ENCODE measurements at places on chromosomes 1 and 21. TPM values are rescaled to one million over a fixed set of nuclear protein-coding genes. Genes with fewer than 3 reads are reported as not detected.
A peak's percentile ranks its signal among the peaks of the same experiment; 100 is the strongest.

SMPDL3B gene
- total RNA-seq = 0.29 TPM

CLK2 gene
- total RNA-seq = 10.1 TPM

DNA sequence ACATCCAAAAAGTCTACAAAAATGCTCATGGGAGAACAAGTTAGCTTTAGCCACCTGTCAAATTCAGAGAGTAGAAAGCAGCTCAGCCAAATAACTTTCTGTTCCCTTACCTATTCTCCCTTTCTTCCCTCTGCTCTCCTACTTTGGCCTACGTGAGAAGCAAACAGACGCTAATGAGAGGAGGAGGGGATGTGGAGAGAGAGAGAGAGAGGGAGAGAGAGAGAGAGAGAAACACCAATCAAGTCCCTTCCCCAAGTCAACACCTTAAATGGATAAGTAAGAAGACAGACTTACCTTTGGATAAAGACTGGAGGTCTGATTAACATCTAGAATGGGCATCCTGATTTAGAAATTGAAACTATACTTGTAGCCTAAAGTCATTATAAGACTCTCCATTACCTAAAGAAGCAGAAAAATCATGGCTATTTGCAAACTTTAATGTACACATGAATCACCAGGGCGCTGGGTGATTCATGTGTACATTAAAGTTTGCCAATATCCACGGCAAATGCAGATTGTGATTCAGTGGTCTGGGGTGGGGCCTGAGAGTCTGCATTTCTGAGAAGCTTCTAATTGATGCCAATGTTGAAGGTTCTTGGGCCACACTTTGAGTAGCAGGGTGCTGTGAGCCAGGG lies 13.1 kb upstream of the DUSP12 start:
- H3K4me3 ChIP-seq = no peak overlapping the region
- no peaks in the 10 kb centered on the region for H3K36me3 ChIP-seq
- H3K27ac ChIP-seq = no peak overlapping the region
- no peak for DNase-seq

SH2D2A gene
- total RNA-seq = 0.73 TPM

GRCh38 chr1:108584428-108584856 lies 24.5 kb downstream of the EEIG2 start:
- H3K36me3 ChIP-seq = no peaks in the 10 kb centered on the region
- no peak overlapping the region for H3K4me3 ChIP-seq
- no peak overlapping the region for H3K27ac ChIP-seq
- DNase-seq = peak; percentile 31

DNA sequence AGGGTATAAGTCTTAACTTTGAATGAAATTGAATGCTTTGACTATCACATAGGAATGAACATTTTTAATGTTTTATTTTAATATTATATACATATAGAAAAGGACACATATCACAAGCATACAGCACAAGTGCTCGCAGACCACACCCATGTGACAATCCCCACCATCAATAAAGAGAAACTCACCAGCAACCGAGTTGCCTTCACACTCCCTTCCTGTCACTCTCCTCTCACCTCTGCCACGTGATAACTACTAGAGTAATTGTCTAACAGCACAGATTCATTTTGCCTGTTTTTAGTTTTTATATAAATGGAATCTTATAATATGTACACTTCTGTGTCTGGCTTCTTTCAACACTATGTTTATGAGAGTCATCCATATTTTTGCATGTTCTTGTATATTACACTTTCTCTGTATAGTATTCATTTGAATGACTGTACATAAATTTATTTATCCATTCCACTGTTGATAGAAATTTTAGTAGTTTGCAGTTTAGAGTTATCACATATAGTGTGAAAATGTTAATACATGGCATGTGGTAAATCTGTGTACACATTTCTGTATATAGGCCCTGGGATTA lies 304.9 kb upstream of the DUSP10 start:
- H3K27ac ChIP-seq = no peak overlapping the region
- no peaks in the 10 kb centered on the region for H3K4me1 ChIP-seq
- no peaks in the 10 kb centered on the region for H3K36me3 ChIP-seq
- 0 out of 3 replicates have a peak, but pooled peaks cover 5% of the 10 kb centered on the region for H3K27me3 ChIP-seq

DNA sequence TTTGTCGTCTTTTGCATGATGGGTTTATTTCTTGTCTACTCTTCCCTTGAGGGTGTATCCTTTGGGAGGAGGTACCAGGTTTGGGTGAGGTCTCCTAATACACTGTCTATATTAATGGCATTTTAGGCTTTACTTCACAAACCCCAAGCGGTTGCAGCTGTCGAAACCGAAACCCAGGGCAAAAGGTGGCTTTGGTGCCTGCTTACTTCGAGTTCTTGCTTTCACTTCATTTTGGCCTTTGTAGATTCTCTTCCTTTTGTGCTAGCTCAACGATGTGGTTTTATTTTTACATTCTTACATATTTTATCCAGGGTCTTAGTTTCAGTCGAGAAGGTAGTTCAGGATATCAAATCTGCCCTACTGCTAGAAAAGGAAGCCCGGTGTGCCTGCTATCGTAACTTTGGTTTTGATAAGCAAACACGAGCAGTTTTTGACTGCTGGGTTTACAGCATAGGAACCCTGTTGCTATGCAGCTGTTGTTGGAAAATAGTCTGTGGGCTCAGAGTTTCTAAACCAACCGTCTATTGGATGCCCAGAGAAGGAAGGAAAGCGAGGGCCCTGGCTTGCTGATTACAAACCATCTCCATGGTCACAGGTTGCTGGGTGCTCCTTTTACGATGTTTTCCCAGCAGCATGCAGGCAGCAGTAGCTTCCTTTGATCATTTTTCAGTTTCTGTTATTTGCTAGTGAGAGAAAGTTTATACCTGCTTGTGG lies 9.8 kb upstream of the TSPAN2 start:
- peaks cover 16% of the 10 kb centered on the region for H3K4me1 ChIP-seq
- H3K27me3 ChIP-seq = no peaks in the 10 kb centered on the region
- peak overlapping the region; percentile 70 for H3K4me3 ChIP-seq
- H3K27ac ChIP-seq = no peak overlapping the region

DNA sequence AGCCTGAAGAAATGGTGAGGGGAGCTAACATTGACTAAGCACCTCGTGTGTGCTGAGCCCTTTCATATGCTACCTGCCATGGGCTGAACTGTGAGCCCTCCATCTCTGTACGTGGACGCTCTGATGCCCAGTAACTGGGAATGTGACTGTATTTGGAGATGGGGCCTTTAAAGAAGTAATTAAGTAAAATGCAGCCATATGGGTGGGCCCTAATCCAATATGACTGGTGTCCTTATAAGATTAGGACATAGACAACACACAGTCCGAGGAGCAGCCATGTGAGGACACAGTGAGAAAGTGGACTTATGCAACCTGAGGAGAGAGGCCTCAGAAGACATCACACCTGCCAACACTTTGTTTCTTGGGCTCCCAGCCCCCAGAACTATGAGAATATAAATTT lies 92.7 kb upstream of the ATP1B1 start:
- H3K27ac ChIP-seq = no peak overlapping the region
- peaks cover 13% of the 10 kb centered on the region for H3K4me1 ChIP-seq
- no peaks in the 10 kb centered on the region for H3K27me3 ChIP-seq
- no peak for DNase-seq
- H3K36me3 ChIP-seq = no peaks in the 10 kb centered on the region

Measured in HepG2 (cell line).